ENCODE measurements at places on chromosomes 13 and 19.

DNA sequence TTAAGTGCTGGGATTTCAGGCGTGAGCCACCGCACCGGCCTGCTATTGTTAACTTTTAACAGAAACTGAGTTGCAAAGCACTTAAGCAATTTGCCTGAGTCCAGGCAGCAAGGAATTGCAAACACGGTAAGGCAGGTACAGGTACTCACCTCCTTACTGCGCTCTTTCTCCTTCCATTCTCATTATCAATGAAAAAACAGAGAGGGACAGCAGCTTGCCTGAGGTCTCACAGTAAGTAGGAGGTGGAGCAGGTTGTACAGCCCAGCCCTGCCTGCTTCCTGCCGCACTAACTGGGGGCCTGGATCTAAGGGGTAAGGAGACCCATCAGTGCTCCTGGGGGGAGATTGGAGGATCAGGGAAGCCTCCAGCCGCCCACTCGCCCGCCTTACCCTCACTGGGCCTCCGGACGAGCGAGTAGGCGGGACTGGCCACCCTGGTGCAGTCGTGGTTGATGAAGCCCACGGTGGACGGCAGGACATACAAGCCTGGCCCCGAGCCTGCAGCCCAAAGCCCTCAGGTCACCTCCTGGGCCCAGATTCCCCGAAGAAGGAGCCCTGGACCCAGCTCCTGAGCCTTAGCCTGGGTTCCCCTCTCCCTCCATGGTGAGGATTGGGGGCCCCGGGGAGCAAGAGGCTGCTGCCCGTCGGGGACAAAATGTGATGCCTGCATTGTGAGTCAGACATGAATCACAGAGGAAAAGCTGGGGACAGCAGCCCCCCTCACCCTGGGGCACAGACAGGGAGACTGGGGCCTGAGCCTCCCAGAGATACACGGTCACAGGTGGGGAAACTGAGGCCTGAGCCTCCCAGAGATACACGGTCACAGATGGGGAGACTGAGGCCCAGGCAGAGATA, 11.4 kb upstream of the SHC2 start:
- no peak for DNase-seq

- no peak for DNase-seq
Measured at GRCh38 chr19:2494447-2495129, 18.7 kb downstream of the GADD45B start.

DNA sequence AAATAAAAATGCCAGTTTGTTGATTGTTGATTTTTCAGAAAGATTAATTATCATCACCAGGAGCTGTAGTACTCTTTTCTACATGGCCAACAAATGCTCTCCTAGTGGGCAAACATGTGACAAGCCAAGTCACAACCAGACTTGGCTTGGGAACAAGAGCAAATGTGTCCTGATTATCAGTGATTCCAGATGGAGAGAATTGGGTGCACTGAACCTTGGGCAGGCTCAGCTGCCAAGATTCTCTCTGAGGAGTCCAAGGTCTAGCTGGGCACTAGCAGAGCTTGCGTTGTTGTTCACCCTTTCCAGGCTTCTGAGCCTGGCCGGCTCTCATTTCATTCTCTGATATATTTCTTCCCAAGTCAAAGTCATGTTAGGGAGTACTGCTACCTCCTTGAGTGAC, 27.3 kb upstream of the GPI start:
- DNase-seq = no peak

DNA sequence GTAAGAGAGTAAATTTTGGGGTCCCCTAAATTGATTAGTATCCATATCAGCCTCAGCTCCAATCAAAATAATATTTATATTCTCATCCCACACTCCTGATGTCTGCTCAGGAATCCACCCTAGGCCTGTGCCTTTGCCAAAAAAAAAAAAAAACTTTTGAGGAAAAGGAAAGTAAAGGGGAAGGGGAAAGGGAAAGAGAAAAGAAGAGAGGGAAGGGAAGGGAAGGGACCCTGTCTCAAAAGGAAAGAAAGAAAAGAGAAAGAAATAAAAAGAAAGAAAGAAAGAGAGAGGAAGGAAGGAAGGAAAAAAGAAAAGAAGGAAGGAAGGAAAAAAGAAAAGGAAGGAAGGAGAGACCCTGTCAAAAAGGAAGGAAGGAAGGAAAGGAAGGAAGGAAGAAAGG, 91.8 kb upstream of the CACNA1A start:
- DNase-seq = no peak

- DNase-seq = peak; percentile 37
Measured at GRCh38 chr19:18785179-18786124, 5.7 kb downstream of the COMP start.

GRCh38 chr19:1691589-1692290, 39.3 kb upstream of the TCF3 start:
- no peak for DNase-seq

GRCh38 chr19:6491802-6492592, 10.1 kb downstream of the TUBB4A start:
- no peak for DNase-seq

- no peak for DNase-seq
Measured at GRCh38 chr13:81927347-81927746, 1586.4 kb upstream of the SPRY2 start.

DNA sequence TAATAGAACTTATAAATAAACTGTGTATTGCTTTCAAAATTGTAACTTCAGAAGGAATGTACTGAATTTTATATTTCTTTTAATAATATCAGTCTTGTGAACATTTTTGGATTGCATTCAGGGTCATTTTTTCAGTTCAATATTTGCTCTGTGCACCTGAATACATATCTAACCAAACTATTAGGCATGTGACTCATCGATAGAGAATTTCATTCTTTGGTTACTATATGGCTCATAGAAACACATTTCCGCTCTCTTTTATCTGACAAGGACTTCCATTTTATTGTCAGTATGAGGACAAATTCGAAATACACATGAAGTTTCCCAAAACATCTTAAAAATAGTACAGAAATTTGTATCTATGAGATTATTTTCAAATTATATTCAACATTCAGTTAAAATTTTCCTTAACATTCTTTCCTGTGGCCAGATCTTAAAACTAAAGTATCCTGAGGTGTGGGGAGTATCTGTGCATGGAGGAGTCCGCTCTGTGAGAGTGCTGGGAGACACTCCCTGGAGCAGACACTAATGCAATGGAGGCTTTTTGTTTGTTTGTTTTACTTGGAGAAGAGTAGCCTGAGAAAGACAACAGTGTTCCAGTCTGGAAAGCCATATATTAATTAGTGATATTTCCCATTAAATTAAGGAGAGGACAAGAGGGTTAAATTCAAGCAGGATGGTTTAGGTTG, 483.6 kb downstream of the PCDH20 start:
- no peak for DNase-seq

GRCh38 chr19:11422163-11423065, 3.3 kb upstream of the RGL3 start:
- DNase-seq = peak; percentile 20

DNA sequence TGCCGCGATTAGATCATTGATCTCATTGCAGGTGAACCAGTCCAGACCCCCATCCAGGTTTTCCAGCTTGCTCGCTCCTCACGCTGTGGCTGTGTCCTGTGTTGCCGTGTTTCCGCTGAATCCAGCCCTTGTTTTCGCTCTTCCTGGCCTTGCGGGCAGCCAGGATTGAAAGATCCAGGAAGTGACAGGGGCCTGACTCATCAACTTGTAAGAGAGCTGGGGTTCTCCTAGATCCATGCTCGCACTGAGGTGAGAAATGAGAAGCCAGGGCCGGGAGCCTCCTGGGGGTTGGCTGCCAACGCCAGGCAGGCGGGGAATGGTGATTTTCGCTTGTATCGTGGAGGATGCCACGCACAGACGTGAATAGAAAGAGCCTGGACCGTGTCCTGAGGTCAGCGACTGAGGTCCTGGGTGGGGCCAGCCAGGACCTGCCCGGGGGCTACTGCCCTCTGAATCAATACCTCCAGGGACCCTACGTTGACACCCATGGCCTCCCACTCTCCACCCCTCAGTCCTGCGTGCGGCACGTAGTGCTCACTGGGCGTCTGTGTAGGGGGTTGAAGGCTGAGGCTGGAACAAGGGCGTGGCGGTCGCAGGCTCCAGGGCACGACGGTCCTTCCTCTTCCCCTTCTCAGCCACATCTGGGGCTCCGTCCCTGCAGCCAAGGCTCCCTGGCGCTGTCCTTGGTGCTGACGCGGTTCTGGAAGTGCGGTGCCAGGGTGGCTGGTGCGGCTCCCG, 7.3 kb upstream of the PTPRH start:
- DNase-seq = no peak

- DNase-seq = no peak
Measured at GRCh38 chr13:40611004-40611403, 55.4 kb downstream of the FOXO1 start.

DNA sequence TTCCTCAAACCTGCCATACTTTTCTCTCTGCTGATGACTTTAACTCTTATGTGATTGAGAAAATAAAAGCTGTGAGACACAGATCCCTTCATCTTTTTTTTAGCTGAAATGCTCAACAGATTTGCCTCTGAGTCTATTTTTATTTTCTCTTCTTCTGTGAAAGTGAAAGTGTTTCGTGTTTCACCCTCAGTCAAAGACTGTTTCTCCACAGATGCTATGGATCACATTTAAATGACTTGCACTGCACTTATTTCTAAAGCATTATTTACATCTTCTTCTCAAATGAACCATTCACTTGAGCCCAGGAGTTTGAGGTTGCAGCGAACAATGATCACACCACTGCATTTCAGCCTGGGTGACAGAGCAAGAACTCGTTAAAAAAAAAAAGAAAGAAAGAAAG, 890.1 kb upstream of the PCDH20 start:
- DNase-seq = no peak

GRCh38 chr13:50015258-50015657, at the start of gene KCNRG:
Gene KCNRG, plus strand, starts transcription at chr13:50015444. Its CDS starts 50 bp downstream, at chr13:50015494.
- no peak for DNase-seq

DNA sequence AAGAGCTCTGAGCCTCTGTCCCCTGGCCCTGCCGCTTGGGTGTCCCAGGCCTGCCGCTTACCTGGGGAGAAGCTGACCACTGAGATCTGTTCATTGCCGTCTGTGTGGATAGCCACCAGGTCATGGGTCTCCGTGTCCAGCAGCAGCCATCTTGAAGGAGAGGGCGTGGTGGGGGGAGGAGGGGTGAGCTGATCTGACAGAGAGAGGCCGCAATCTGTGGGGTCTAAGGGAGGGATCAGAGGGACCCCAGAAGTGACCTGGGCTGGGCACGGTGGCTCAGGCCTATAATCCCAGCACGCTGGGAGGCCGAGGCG, 14.6 kb upstream of the GPR4 start:
- no peak for DNase-seq

- no peak for DNase-seq
Measured at GRCh38 chr19:4908781-4909155, 533 bp upstream of the UHRF1 start.

- DNase-seq = no peak
Measured at GRCh38 chr19:7200736-7201135, 93.5 kb downstream of the INSR start.

- no peak for DNase-seq
Measured at GRCh38 chr19:47560999-47561398, 11.9 kb downstream of the ZNF541 start.

- no peak for DNase-seq
Measured at GRCh38 chr13:27432180-27432579, 7.8 kb downstream of the GTF3A start.

GRCh38 chr19:56117376-56117884, 3.7 kb downstream of the ZNF787 start:
- no peak for DNase-seq

DNA sequence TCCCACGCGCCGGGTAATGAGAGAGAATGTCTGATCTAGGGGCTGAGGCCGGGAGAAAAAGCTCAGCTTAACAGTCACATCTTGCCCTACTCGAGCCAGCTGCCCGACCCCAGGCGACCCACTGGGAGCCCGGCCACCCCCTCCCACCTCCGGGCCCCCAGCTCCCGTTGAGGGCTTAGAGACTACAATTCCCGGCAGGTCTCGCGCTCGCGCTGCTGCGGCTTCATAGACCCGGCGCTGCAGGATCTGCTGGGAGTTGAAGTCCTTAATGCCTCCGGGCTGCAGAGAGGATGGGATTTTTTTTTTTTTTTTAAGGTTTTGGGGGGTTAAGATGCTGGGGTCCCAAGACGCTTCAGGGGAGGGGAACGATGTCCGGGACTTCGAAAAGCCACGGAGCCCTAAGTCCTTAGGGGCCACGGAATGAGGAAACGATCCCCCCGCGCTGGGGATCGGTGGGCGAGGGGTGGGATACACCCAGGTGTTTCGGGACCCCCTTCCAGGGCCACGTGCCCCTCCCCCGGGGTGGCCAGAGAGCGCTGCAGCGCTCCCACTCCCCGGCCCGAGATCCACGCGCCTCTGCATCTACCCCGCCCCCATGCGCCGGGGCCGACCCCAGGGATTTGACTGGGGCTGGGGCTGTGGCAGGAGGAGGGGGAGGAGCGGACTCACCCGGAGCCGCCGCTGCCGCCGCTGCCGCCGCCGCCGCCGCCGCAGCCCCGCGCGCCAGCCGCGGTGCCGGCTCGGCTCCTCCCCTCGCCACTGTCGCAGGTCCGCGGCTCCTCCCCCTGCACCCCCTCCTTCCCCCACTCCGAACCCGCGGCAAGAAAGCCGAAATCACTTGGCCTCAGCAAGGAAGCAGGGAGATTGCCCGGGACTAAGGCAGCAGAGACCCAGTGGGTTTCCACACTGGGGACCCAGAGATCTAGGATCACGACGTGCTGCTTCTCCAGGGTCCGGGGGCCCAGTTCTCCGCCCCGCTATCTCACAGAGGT, at the start of gene SYT3:
Gene SYT3, minus strand, starts transcription at position 761 of the 992 bp plus-strand sequence. CDS start 2,470 bp downstream, outside the sequence.
- peak; percentile 14 for DNase-seq

All from activated naive CD8-positive, alpha-beta T cell treated with anti-CD3 and anti-CD28 coated beads, Interleukin-2, amount 50 U/mL, for 16 hours (primary cell).